ENCODE measurements at places on chromosomes 2 and 18.

DNA sequence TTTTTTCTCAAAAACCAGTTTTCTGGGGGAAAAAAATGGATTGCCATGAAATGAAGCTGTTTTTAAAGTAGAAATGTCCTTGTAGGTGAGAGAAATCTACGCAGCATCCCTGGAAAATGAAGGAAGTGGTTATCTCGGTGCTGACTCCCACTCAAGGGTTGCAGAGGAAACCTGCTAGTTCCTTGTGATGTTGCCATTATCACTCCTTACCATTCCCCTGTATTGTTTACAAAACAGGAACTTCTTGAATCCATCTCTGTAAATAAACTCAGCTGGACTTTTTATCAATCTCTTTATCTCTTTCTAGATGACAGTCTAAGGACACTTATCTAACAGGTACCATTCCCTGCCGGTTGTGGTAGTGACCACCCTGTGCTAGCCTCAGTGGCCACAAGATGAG, 61.2 kb downstream of the FEZ2 start:
- no peak for DNase-seq

- no peak for DNase-seq
Observed at GRCh38 chr2:55111570-55112228, 61.4 kb upstream of the RTN4 start.

DNA sequence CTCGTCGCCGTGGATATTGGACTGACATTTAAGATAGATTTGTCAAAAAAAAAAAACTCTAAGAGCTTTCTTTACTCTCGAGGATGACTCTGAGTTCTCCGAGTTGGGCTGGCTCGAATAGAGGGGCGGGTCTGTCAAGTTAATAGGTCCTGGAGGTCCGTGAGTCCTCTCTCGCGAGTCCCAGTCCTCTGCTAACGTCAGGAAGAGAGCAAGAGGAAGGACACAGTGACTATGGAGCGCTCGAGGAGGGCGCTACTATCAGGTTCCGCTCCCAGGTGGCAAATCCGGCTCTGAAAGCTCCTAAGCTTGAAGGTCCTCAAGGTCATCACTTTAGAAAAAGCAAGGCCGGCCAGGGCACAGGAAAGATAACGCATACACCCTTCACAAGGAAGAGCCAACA, 404 bp upstream of the AKAIN1 start:
- DNase-seq: no peak

DNA sequence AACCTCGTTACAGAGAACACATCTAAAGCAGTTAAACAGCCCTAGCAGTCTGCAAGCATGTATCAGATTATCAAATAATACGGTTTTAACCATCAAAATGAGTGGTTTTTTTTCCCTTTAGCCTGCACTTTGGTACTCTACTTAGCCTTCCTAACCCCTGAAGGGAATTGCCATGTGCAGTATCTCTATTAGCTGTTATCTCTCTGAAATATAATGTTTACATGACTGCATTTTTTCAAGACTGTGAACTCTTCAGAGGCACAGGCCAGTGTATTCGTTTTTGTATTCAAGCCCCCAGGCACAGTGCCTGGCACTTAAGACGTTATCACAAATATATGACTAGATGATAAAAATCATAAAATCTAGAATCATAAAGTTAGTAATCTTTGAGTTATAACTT, 509.5 kb downstream of the PARD3B start:
- DNase-seq: no peak

DNA sequence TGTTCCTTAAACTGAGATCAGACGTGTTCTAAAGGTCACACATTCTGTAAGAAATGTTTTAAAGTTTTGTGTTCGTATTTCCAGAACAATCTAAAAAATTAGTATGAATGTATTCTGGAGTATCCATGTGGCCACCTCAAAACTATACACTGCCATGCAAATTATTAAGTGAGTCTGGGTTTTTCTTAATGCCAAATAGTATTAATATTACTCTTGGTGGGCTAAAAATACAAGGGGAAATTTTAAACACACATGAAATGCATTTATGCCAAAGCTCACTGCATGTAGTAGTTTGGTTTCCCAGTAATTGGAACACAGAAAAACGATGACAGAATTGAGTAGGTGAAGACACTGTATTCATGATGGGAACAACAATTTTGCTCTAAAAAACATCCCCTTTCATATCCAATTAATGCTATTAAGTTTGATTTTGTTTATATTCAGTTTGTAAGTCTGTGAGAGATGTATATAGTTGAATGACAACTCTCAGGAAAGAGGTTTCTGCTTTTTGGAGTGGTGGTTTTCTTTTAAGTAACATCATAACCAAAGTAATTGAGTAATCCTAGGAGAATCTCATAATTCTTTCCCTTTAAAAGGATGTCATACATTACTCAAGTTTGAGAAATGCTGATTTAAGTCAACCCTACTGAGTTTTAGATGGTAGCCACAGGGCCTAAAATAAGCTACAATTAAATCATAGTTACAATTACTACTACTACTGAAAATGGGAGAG, 75.7 kb upstream of the CDCA7 start:
- no peak for DNase-seq

DNA sequence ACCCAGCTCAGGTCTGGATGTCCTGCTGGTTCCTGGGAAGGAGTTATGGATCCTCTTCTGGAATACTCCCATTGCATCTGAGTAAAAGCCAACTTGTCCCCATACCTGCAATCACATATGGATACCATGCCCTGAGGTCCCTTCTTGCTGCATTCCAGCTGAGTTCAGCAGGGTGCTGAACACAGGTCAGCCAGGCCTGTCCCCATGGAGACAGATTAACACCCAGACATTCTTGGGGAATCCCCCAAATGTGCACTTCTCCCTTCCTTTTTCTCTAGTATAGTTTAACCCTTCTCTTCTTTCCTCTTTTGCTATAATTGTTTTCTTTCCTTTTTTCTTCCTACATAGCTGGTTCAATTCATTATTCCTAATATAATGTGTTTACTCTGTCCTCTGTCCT, 799.6 kb upstream of the HS6ST1 start:
- no peak for DNase-seq

DNA sequence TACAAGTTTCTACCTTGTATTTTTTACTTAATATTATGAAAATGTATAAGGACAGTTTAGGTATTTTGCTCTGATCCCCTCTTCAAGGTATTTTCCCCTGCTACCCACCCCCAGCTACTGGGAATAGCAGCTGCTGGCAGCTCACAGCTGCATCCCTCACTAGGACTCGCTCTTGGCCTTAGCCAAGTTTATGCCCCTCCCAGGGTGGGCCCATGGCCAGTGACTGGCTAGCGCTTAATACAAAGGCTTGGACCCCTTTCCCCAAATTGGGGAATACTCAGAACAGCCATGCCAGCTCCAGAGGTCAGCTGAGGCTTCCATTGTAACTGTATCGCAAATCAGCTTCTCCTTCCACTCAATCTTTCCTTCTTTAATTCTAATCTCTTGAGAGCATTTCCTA, 131.3 kb downstream of the GFPT1 start:
- no peak for DNase-seq

GRCh38 chr2:54543733-54544396, 87.7 kb downstream of the SPTBN1 start:
- DNase-seq: no peak

All from stimulated activated CD8-positive, alpha-beta memory T cell treated with anti-CD3 and anti-CD28 coated beads, Interleukin-7, amount 100 ng/mL, for 24 hours (primary cell).